ENCODE measurements at places on chromosomes 6 and 20.

DNA sequence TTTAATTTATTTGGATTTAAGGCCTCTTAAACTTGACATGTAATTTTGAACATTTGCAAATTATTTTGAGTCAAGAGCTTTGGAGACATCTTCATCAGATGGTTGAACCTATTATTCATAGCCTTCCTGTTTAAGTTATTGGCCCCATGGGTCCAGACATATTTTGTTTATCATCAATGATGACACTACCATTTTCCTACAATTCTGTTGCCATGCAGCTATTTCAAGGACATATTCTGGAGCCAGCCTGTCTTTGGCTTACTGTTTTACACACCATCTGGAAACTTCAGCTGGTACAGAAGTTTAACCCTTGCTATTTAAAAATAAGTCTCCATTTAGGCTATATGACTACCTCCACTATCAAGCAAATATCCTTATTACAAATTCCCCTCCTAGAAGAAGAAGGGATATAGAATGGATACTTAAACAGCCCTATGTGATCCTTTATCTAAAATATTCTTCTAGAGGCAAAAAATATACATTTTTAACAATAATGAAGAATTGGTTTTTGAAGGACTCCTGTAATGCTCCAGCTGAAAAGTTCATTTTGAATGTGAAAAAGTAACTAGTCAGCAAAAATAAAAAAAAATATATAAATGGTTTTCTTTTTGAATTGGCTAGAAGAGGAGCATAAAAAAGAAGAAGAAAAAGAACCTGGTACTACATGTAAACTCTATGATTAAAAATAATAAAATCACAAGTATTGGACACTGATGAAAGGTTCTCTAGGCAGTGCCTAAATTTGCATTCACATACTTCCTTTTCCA lies 544.0 kb upstream of the HS3ST5 start:
- no peak for DNase-seq

DNA sequence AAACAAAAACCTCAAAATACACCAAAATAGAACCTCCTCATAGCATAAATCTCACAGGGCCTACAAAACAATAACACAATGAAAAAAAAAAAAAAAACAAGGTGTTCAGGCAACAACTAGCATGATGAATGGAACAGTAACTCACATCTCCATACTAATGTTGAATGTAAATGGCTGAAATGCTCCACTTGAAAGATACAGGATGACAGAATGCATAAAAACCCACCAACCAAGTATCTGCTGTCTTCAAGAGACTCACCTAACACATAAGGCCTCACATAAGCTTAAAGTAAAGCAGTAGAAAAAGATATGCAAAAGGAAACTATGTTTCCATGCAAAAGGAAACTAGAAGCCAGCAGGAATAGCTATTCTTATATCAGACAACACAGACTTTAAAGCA lies 121.3 kb downstream of the CDK19 start:
- no peak for DNase-seq

GRCh38 chr6:139189665-139190064 lies 54.8 kb downstream of the HECA start:
- DNase-seq, result no peak

DNA sequence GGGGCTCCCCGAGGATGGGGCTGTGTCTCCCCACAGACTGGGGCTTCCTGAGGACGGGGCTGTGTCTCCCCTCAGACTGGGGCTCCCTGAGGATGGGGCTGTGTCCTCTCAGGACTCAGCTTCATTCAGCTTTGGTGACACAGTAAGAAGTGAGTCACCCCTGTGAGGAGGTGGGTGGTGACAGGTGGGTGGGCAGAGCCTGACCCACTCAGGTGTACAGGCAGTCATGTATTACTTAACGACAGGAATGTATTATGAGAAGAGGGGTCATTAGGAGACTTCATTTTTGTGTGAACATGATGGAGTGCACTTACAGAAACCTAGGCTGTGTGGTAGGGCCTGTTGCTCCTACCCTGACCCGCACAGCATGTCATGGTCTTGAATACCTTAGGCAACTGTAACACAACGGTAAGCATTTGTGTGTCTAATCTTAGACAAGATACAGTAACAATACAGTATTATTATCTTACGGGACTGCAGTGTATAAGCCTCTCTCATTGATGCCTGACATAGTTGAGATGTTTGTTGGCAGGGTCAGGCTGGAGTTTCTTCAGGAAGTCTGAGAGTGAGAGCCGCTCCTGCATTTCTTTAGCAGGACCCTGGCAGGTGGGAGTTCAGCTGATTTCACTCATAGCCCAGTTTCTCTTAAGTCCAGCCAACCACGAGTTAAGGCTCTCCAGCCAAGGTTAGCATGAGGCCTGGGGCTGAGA lies 10.9 kb upstream of the PGC start:
- no peak for DNase-seq

GRCh38 chr6:118984342-118984741 lies 49.4 kb upstream of the MCM9 start:
- DNase-seq, result no peak

GRCh38 chr6:68326762-68327161 lies 308.3 kb upstream of the ADGRB3 start:
- no peak for DNase-seq

GRCh38 chr20:3692706-3693294 lies 11.0 kb upstream of the ADAM33 start:
- no peak for DNase-seq

DNA sequence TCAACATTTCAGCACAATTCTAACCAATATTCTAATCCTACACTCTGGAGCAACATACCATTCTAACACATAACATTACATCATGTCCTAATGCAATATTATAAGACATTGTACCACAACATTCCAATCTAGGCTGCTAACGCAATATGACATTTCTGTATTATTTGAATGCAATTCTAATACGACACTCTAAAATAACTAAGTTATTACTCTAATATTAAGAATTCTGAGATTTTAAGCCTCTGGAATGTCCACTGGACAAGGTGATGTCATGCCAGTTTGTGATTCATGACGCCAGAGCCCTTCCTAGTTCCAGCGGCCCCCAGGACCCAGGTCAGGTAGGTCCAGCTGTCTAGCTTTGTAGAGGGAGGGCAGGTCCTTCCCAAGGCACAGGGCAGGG lies 69.7 kb upstream of the SIRPA start:
- no peak for DNase-seq

DNA sequence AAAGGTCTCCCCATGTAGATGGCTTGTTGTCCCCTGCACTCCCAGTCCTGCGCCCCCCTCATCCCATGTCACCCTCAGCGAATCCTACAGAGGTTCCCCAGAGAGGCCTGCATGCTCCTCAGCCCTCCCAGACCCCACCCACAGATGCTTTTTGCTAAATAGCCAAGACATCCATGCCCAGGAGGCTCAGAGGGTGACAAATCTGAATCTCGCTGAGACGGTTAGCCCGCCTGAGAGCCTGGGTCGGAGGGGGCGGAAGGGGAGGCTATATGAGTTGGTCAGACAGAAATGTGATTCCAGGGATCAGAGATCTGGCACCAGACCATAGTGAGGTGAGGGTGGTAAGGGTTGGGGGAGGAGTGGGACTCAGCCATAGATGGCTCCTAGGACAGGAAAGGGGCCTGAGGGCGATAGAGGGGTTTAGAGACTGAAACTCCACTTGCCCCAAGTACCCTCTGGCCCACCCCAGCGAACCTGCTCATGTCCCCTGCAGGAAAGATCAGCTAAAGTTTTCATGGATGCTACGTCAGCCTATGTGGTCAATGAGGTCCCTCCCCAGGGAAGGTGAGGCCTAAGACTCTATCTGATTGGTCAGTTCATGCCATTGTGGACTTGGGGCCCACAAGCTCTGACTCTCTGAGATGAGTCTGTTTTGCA lies 33.2 kb downstream of the TFEB start:
- DNase-seq, result no peak

DNA sequence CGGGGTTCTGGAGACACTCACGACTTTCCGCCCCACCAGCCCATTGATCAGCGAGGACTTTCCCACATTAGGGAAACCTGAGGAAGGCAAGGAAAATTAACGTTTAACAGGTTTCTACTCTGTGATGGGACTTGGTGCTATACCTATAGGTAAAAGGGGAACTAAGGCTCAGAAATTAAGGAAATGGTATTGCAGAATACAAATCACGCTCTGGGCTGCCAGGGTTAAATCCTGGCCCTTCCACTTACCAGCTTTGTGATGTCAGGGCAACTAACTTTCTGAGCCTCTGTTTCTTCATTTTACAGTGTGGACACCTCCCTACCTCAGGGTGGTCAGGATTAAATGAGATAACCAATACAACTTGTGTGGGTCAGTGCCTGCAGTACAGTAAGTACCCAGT lies 8.8 kb downstream of the GNL1 start:
- no peak for DNase-seq

- no peak for DNase-seq
These were observed 127.8 kb downstream of the LRRC1 start for GRCh38 chr6:53922539-53922981.

- peak; percentile 54 for DNase-seq
These were observed 14.8 kb upstream of the TTK start for GRCh38 chr6:79989641-79990040.

DNA sequence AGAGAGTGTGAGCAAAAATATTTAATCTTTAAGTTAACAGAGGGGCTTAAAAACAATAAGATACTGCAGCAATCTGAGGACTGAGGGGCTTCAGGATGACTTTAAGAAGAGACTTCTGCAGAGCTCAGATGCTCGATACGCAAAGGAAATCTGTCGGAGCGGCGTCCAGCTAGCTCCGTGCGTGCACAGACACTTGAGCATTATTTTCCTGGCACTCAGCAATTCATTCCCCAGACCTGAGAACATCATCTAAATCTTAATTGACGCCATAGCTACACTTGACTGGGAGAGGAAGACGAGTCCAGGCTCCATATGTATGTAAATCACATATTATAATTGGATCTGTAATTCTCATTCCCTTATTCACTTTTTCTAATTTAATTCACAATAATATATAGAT lies 228.2 kb downstream of the SOD2 start:
- no peak for DNase-seq

GRCh38 chr20:37839955-37840354 lies 63.0 kb upstream of the VSTM2L start:
- DNase-seq, result no peak

DNA sequence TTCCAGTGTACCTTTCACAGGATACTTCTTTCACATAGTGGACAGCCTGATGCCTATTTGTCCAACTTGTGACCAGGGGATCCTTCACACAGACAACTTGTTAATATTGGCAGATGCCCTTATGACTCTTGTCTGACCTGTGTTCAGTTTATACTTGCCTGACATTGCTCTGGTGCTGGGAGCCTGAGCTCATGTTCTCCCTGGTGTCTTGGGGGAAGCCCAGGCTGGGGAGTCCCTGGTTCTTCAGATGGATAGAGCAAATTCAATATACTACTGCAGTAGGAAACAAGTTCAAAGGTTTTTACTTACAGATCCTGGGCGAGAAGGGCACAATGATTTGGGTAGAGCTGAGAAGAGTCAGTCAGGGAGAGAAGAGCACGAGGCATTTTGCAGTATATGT lies 76.1 kb downstream of the NKAIN2 start:
- DNase-seq, result no peak

DNA sequence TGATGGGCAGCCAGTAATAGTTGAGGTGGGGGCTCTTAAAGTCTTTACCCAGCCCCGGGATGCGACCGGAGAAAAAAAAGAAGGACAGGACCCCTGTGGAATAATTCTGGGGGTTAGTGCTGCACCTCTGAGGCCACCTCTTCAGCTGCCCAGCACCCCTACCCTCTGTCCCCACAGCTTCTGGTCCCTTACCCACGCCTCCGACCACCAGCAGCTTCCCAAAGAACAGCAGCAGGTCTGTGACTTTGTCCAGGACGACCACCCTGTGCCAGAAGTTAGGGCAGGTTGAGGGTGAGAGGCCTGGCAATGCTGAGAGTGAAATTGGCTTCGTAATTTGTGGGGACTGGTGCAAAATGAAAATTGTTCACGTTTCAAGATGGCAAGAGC lies 2.2 kb upstream of the NEU1 start:
- DNase-seq, result no peak

GRCh38 chr6:149202952-149203351 lies 114.6 kb upstream of the TAB2 start:
- no peak for DNase-seq

DNA sequence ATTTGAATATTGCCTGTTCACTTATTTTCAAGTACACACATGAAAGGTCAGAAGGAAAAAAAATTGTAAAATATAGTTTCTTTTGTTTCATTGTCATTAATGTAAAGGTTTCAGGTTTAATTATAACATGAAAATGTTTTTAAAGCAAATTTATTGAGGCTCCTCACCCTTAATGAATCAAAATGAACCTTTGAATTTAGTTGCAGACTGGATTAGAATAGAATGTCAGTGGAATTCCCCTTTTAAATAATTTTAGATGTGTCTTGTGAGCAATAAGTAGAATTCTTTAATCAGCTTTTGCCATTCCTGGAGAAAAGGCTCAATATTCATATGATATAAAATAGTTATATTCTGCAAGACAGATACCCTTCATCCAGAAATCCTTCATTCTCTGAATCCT lies 70.7 kb upstream of the SMIM8 start:
- DNase-seq, result no peak
